CD4-positive, alpha-beta T cell treated with Interferon gamma for 1 hour (primary cell): ENCODE measurements at places on chromosomes 7 and 10.

DNA sequence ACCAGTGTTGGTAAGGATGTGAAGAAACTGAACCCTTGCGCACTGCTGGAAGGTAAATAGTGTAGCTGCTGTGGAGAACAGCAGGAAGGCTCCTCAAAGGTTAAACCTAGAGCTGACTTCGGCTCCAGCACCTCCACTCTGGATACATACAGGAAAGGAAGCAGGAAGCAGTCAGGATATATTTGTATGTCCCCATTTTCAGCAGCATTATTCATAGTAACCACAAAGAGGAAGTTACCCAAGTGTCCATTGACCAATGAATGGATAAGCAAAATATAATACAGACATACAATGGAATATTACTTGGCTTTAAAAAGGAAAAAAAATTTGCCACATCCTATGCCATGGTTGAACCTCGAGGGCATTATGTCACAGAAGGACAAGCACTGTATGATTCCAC lies 15.0 kb downstream of the RET start:
- no peak for DNase-seq

DNA sequence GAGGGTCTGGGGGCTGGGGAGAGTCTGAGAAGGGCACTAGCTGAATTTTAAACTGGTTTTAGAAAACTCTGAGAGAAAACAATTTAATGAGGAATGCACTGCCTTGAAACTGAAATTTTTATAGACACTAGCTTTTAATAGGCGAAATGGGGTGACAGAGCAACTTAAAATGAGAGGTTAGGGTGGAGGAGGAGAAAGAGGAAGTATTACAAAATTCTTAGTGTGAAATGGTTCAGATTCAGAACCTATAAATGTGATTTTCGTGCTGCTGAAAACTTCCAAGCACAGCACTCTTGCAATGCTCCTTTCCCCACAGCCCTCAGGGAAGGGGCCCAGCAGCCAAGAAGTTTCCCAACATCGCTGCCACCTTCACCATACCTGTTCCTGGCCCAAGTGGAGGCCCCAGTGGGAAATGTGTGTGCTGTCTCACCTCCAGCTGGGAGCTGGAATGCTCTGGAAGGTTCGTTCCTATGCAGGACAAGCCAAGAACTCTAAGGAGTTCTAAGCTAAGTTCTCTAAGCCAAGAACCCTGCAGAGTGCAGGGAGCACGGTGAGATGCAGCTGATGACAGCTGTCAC lies 60.0 kb downstream of the ATXN7L1 start:
- no peak for DNase-seq

- no peak for DNase-seq
These were observed 253.2 kb upstream of the FZD8 start for GRCh38 chr10:35895331-35895730.

DNA sequence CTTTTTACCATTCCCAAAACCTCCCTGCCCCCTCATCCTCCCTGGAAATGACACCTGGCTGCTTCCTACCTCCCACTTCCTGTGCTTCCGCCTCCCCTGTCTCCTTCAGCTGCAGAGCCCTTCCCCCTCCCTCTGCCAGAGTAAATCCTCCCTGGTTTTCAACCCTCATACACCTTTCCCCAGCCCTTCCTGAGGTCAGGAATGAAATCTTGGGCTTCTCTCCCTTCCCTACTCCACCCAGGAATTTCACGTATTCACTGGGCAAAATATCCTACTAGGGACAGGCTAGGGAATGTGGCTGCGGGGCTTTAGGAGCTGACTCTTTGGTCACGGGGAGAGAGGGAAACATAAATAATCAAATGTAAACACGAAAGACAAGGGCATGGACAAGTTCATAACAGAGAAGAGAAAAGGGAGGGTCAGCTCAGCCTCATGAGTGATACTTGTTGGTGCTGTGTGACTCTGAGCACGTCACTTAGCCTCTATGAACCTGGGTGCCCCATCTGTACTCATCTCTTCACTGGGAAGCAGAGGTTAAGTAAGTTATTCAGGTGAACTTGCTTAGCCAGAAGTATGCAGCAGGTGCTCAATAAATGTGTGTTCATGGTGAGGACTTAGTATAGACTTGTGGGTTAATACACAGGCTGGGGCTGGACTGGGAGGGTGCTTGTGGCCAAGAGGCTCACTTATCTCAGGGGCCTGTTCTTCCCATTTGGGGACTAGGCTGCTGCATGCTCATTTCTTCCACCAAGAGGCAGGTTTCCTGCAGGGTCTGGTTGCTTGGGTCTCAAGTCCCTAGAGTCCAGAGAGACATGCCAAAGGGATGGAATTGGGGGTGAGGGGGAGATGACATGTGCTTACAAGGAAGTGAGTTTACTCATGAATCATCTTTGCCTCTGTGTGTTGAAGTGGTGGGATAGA lies 10.0 kb upstream of the DUSP5 start:
- DNase-seq, result no peak

DNA sequence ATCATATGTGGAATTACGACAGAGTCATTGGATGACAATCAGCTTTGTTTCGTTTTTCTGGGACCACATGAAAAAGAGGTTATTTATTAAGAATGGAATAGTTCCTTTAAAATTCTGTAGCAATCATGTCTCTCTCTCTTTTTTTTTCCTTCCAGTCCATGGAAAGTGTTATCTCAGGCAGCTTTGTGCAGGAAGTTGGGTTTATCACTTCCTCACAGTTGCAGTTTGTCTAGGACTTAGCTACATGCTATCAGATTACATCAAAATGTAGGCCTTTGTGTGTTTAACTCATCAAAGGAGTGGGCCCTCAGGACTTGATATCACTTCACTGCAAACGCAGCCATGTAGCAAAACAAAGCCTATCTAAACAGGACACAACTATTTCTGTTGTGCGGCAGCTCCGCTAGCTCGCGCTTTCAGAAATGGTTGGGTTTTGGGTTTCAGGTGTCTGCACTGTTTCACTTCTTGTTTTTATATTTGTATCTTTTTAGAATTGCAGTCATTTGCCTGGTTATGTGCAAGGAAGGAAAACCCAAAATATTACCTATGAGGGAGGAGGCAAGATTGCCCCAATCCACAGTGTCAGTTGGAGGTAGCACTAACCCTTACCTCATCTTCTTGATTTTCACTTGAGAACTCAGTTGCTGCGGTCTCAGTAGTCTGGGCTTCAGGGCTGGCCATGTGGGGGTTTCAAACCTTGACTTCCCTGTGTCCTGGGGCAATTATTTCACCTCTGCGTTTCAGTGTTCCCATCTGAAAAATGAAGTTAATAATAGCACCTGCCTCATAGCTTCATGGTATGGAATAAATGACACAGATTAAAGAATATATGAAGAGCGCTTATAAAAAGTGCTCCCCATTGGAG lies 66.7 kb downstream of the HHEX start:
- DNase-seq, result peak; percentile 55

GRCh38 chr10:33939892-33940291 lies 605.4 kb upstream of the NRP1 start:
- no peak for DNase-seq

DNA sequence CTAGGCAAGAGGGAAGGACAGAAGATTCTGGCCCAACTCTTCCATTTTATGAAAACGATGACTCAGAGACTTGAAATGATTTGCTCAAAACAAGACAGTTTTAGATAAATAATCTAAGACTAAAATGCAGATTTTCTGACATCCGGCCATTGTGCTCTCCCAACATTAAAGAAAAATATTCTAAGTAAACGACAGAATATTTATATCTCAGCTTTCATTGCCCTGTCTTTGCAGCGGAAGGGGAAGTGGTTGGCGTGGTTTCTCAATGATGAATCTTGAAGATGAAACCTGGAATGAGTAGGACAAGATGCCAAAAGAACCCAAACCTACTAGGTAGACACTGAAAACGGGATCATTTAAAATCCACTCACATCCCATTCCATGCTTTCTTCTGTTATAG lies 28.9 kb upstream of the NPY start:
- no peak for DNase-seq

DNA sequence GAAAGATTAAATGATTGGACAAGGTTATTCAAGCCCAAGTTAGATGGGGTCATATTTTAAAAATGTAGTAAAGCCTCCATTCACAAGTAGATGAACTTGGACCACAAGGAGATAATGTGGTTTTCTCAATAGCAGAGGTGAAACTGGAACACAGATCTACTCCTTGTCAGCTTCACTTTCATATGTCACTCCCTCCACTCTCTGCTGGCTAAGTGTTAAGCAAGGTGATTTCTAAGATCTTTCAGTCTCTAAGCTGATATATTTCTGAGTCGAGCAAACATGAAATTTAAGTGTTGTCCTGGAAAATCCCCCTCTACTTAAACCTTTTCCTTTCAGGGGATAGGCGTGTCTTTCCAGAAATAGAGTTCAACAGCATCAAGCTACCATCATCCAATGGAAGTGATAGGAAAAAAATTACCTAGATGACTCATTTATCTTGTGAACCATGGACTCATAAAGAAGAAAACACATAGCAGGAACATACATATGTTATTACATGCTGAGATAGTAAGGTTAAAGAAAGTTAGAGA lies 275.0 kb downstream of the PTEN start:
- no peak for DNase-seq
